Mammary epithelial cell (primary cell): ENCODE measurements at places on chromosomes 13 and 19.

DNA sequence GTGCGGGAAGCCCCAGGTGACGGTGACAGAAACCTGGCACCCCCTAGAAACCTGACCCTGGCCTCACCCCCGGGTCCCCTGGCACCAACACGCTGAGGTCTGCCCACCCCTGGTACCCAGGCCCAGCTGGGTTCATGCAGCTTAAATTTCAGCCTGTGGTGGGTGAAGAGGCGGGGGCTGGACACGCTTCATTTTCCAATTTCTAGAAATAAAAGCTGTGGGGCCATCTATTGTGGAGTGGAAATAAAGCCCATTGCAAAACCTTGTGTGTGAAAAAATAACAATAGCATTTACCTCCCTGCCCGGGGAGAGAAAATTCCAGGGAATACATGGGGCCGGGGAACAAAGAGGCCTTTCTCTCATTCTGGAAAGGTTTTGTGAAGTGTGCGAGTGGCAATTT is 7.5 kb upstream of the FUT5 start:
- DNase-seq = no peak

DNA sequence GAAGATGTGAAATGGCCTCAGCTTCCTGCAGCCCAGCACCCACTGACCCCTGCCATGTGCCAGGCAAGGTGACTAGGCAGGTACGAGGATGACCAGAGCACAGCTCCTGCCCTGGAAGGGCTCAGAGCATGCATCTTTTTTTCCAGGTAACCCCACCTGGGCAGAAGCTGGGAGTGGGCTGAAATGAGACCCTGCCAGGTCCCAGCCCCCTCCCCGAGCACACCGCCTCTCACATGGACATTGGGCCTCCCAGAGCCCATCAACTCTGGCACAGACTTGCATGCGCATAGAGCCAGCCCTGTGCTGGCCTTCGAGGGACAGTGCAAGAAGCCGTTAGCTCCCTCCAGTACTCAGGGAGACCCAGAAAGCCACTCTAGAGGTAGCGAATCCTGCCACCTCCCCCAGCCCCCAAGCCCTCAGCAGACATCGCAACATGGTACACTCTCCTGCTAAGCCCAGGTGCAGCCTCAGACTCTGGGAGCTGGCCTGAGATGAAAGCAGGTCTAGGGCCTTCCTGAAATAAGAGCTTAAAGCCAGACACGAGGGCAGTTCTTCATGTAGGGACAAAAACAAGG is 8.9 kb upstream of the VSTM2B start:
- DNase-seq = no peak

GRCh38 chr13:105007166-105007808 is 1528.2 kb downstream of the EFNB2 start:
- DNase-seq = no peak

- DNase-seq = peak; percentile 93
Measured at GRCh38 chr19:46731007-46731501, 14.1 kb upstream of the PRKD2 start.

GRCh38 chr19:21256722-21257121 is 72.5 kb downstream of the ZNF708 start:
- DNase-seq = peak; percentile 43
